Hair follicular keratinocyte (primary cell): ENCODE measurements at places on chromosomes 7 and 10. TPM values are rescaled to one million over a fixed set of nuclear protein-coding genes. Genes with fewer than 3 reads are reported as not detected.

IFIT2 gene
- total RNA-seq: 0.62 and 0.65 TPM in 2 replicates

ENTPD1 gene
- total RNA-seq: not detected in 2 replicates

RPA3 gene
- total RNA-seq: 40.5 and 56.9 TPM in 2 replicates

GDF2 gene
- not detected in 2 replicates for total RNA-seq

TBXAS1 gene
- 0.57 TPM in 1 of 2 replicates, not detected in the other for total RNA-seq

KLF14 gene
- total RNA-seq: not detected in 2 replicates

PTPRZ1 gene
- total RNA-seq: 33.2 and 50.7 TPM in 2 replicates

AOAH gene
- not detected in 2 replicates for total RNA-seq

DOCK1 gene
- total RNA-seq: 24.6 and 37.3 TPM in 2 replicates

STOX1 gene
- not detected in 2 replicates for total RNA-seq

CNPY1 gene
- not detected in 2 replicates for total RNA-seq

PDGFA gene
- 41.3 and 43.2 TPM in 2 replicates for total RNA-seq

ZNF853 gene
- 0.11 and 2.4 TPM in 2 replicates for total RNA-seq

GRM3 gene
- not detected in 2 replicates for total RNA-seq

OR9A2 gene
- total RNA-seq: not detected in 2 replicates

C10orf143 gene
- 2.0 TPM in 1 of 2 replicates, not detected in the other for total RNA-seq

TEX36 gene
- not detected in 2 replicates for total RNA-seq

CNNM1 gene
- under 0.01 and 0.08 TPM in 2 replicates for total RNA-seq

LFNG gene
- 11.9 and 30.1 TPM in 2 replicates for total RNA-seq

HABP2 gene
- not detected in 2 replicates for total RNA-seq

BEND7 gene
- total RNA-seq: 2.9 and 4.2 TPM in 2 replicates

GRB10 gene
- 10.6 and 21.6 TPM in 2 replicates for total RNA-seq

MMD2 gene
- not detected in 2 replicates for total RNA-seq

PLCE1 gene
- total RNA-seq: under 0.01 TPM in 2 replicates

HOXA6 gene
- 1.4 TPM in 1 of 2 replicates, not detected in the other for total RNA-seq

ZNF92 gene
- total RNA-seq: 2.2 and 2.7 TPM in 2 replicates

UBE2H gene
- total RNA-seq: 63.5 and 80.1 TPM in 2 replicates

TAS2R5 gene
- 0.62 TPM in 1 of 2 replicates, not detected in the other for total RNA-seq

PTPRE gene
- 16.5 and 25.7 TPM in 2 replicates for total RNA-seq

LIPA gene
- 68.3 and 73.4 TPM in 2 replicates for total RNA-seq

PDE1C gene
- total RNA-seq: 3.4 and 6.7 TPM in 2 replicates

SEC61A2 gene
- total RNA-seq: 5.7 and 16.8 TPM in 2 replicates

KCP gene
- total RNA-seq: 0.47 TPM in 1 of 2 replicates, not detected in the other

SYT15B gene
- total RNA-seq: not detected in 2 replicates

SPDYE2 gene
- total RNA-seq: not detected in 2 replicates

C10orf67 gene
- total RNA-seq: 0.34 TPM in 1 of 2 replicates, not detected in the other

NOS3 gene
- total RNA-seq: 1.8 and 3.7 TPM in 2 replicates

GNAT3 gene
- not detected in 2 replicates for total RNA-seq

RHOBTB1 gene
- 1.4 and 2.3 TPM in 2 replicates for total RNA-seq

TCTN3 gene
- total RNA-seq: 30.2 and 34.5 TPM in 2 replicates

MBLAC1 gene
- total RNA-seq: 1.2 and 1.8 TPM in 2 replicates

PTF1A gene
- not detected in 2 replicates for total RNA-seq

SLC13A4 gene
- total RNA-seq: not detected in 2 replicates

NSUN5 gene
- total RNA-seq: 60.9 and 65.0 TPM in 2 replicates

GATA3 gene
- 2.7 and 3.5 TPM in 2 replicates for total RNA-seq

GNAI1 gene
- 40.9 and 59.4 TPM in 2 replicates for total RNA-seq

GALNT17 gene
- not detected in 2 replicates for total RNA-seq

ELOVL3 gene
- total RNA-seq: 0.23 and 0.27 TPM in 2 replicates

PNLIP gene
- total RNA-seq: not detected in 2 replicates

KCND2 gene
- not detected in 2 replicates for total RNA-seq

POLR2J2 gene
- total RNA-seq: 1.2 and 2.3 TPM in 2 replicates

LIPM gene
- total RNA-seq: not detected in 2 replicates

NFE2L3 gene
- total RNA-seq: 7.6 and 8.0 TPM in 2 replicates

INSYN2A gene
- total RNA-seq: 0.23 TPM in 1 of 2 replicates, not detected in the other

PSD gene
- 0.31 and 0.99 TPM in 2 replicates for total RNA-seq

AKR1C1 gene
- total RNA-seq: 24.1 and 44.4 TPM in 2 replicates
